Transverse colon (tissue), 4 donors: ENCODE measurements at places on chromosomes 1 and 21. TPM values are rescaled to one million over a fixed set of nuclear protein-coding genes. Genes with fewer than 3 reads are reported as not detected.

Gene RAB25
- 140 TPM for total RNA-seq

Gene OR13G1
- total RNA-seq: not detected

Gene SMPDL3B
- 56.9 TPM for total RNA-seq

Gene DDR2
- total RNA-seq: 33.3 TPM

Gene FHAD1
- 0.82 TPM for total RNA-seq

Gene RNF186
- total RNA-seq: 174 TPM

Gene PAX7
- not detected for total RNA-seq

Gene PSMB4
- 84.4 TPM for total RNA-seq

Gene HS2ST1
- total RNA-seq: 17.1 TPM

Gene OR2L2
- total RNA-seq: not detected

Gene KRTAP13-2
- 2.7 TPM for total RNA-seq

Gene ARHGAP30
- 11.0 TPM for total RNA-seq

Gene ZNF593OS
- total RNA-seq: not detected

Gene CYP4Z1
- total RNA-seq: 1.00 TPM

Gene ERICH3
- total RNA-seq: not detected

Gene IRF6
- total RNA-seq: 38.2 TPM

- no peak for DNase-seq
Measured at GRCh38 chr21:45918835-45919447, 62.6 kb upstream of the COL6A1 start.

- no peak for DNase-seq
Measured at GRCh38 chr21:25176637-25177412, 430.5 kb downstream of the MRPL39 start.

GRCh38 chr1:81803431-81804110 lies 2.8 kb downstream of the ADGRL2 start:
- no peak for DNase-seq

DNA sequence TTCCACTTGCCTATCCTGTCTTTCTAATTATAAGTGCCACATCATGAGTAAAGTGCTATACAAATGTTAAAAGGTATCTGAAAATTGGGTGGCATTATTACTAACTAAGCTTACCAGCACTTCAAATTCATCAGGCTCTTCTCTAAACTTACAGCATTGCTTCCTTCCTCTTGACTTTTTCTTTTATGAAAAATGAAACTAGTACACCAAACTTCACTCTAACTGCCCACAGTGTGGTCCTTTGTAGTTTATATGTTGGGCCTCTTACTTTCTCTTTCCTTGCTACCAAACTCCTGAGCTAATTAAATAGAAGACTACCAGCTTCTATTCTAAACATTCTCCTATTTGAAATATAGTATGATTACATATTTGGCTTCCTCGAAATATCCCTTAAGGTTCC lies 81.8 kb downstream of the NOTCH2 start:
- DNase-seq: no peak

DNA sequence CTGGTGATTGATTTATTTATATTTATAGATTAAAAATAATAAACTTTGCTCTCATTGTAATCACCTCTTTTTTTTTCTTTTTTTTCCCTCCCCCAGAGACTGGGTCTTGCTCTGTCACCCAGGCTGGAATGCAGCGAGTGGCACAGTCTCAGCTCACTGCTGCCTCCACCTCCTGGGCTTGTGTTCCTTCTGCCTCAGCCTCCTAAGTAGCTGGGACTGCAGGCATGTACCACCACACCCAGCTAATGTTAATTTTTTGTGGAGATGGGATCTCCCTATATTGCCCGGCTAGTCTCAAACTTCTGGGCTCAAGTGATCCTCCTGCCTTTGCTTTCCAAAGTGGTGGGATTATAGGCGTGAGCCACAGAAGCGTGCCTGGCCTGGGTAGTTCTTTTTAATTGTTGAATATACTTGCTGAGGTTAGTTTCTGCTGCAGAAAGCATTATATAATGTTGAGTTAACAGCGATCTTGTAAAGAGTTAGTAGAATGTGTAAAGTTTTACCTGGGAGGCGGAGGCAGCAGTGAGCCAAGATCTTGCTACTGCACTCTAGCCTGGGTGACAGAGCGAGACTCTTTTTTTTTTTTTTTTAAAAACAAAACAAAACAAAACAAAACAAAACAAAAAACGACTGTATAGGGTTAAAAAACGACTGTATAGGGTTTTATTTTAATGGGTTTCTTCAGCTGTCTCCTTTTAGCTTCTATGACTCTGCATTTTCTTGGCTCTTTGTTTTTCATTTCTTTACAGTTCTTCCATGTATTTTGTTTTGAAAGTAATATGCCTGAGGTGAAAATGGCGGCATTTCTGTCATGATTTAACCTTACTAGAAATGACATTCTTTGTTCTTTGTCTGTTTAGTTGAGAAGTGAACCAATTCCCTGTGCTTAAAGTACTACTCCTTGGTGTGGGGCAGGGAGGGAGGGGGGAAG lies 82.7 kb downstream of the CAMTA1 start:
- DNase-seq: no peak

GRCh38 chr1:153057375-153057774 lies at the start of gene SPRR2A:
SPRR2A (minus strand) TSS chr1:153057512; CDS start chr1:153056735, 777 bp downstream.
- no peak for DNase-seq

DNA sequence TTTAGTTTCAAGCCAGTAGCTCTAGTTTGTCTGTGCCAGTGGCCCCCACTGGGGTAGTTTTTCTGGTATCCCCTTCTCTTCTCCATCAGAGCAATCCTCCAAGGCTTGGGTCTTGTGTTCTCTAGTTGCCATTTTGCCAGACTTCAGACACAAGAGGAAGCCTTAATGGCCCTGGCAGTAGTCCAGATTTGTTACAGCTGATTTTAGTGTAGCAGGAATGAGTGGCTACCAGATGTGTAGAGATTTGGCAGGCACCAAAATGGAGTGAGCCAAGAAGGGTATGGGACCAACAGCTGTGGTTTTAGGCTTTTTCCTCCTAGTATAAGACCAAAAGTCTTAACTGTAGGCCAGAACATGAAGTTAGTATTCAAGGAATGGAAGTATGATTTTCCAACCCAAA lies 56.8 kb downstream of the ACP6 start:
- DNase-seq: no peak

GRCh38 chr1:17682400-17682799 lies 72.7 kb upstream of the ACTL8 start:
- no peak for DNase-seq

DNA sequence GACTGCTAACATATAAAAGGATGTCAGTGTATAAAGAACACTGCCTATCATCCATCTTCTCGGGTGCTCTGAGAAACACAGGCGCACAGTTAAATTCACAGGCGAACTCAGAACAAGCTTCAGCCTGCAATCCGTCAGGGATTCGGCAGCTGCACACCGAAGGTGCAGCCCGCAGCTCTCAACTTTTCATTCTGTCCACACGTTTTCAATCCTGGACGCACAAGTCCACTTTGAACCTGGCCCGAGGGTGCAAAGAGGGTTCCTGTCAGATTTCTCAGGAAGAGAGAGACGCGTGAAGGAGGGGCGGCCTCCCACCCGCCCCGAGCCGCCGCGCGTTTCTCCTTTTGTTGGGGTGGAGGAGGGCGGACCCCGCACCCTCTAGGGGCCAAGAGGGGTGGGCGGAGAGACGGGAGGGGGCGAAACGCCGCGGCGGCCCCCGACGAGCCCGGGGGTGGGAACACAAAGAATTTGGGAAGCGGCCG lies 724 bp downstream of the DOCK7 start:
- DNase-seq: no peak

DNA sequence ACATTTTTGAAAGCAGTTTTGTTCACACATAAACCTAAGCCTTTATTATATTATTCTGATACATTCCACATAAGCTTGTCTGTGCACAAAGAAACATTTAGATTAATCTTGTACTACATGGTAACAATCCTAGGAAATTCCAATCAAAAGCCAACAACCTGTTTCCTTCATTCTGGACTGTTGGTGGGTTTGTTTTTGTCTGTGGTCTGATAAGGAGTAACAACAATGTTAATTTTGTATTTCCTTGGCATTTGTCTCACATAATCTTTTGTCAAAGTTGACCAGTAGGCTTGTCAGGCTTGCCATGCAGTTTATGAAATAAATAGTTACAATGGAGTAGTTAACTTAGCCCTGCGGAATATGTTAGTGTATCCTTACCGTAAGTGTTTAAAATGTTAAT lies 183.3 kb downstream of the DHRS3 start:
- no peak for DNase-seq

DNA sequence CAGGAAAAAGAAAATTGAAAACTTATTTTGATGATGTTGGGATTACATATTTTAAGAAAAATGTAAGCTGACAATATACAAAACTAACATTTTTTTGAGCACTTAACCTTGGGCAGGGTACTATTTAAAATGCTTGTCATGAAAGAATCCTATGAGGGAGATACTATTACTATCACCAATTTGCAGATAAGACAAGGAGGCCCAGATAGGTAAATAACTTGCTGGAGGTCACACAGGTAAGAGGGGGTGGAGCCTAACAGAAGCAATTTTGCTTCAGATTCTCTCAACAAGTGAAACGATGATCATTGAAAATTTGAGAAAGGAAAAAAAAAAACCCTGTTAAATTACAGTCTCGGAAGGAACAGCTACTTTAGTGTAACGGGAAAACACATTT lies 1.2 kb downstream of the GART start:
- no peak for DNase-seq

GRCh38 chr1:224192082-224192788 lies 9.2 kb downstream of the DEGS1 start:
- DNase-seq: no peak

DNA sequence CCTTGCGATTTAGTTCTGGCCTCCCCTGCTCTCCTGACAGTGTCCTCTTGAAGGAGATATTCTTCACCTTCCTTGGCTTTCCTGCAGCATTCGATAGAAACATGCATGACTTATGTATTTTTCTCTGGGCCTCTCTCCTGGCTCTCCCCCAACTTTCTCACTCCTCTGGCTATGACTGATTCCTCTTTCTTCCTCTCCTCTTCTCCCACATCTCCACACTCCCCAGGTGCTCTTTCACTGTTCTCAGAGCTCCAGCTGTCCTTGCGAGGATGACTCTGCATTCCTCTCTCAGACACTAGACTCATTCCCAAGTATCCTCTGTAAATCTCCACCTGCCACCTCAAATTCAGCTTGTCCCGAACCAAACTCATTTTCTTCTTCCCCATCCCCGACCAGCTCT lies 18.0 kb downstream of the LRRC42 start:
- no peak for DNase-seq

- no peak for DNase-seq
Measured at GRCh38 chr1:59972216-59972927, 45.8 kb upstream of the CYP2J2 start.

GRCh38 chr1:14365301-14365988 lies 233.0 kb upstream of the KAZN start:
- no peak for DNase-seq

DNA sequence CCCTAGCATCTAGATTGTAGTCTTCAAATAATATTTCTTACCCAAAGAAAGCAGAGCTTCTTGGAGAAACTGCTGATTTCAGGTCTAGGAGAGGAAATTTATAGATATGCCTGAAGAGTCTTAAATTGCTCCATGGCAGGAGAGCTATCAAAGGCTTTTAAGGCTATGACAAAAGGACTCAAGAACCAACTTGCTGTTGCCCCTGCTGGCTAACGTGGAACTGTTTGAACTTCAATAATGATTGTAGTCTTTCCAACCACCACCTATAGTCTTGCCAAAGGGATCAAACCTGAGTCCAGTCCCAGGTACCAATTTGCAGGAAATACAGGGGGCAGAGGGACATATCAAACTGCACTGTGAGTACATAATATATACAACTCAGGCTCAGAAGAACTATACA lies 336.2 kb upstream of the ESRRG start:
- no peak for DNase-seq

- no peak for DNase-seq
Measured at GRCh38 chr1:104132382-104132973, 382.8 kb downstream of the AMY1C start.

DNA sequence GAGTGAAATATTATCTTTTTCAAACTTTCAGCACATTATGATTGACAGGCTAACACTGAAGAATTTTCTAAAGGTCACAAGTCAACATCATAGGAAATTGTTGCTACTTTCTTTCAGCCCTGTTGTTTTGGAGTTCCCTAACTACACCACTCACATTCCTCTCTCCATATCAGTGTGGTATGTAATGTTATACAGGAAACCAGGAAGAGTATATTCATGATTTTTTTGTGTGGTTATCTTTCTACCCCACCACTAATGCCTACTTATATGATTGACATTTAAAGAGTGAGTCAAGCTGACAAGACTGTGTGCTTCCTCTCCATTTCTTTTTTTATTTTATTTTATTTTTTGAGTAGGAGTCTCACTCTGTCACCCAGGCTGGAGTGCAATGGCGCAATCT lies 47.8 kb upstream of the PRDM2 start:
- no peak for DNase-seq

GRCh38 chr1:167881069-167881468 lies 32.9 kb downstream of the ADCY10 start:
- no peak for DNase-seq

DNA sequence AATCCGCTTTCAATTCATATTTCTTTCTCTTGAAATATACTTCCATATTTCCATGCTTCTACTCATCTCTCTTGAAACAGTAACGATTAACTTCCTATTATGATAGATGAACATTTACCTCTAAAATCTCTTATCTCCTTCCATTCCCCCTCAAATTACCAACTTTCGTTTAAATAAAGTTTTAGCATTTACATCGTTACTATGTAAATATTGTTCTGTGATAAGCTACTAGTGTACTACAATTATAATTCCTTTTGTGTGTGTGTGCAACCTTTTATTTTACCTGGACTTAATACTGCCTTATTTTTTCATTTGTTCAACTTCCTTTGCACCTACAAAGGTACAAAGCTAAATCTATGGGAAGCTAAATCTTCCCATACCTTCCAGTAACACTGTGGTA lies 4.5 kb downstream of the FOXE3 start:
- DNase-seq: no peak

GRCh38 chr1:150973836-150974579 lies 627 bp downstream of the CERS2 start:
- DNase-seq: peak; percentile 56

GRCh38 chr1:186736971-186737685 lies 56.9 kb upstream of the PTGS2 start:
- no peak for DNase-seq

GRCh38 chr1:81142099-81142826 lies 658.5 kb upstream of the ADGRL2 start:
- DNase-seq: no peak

GRCh38 chr1:147486876-147487656 lies 54.2 kb upstream of the BCL9 start:
- no peak for DNase-seq

GRCh38 chr1:209364716-209365115 lies 218.8 kb upstream of the CAMK1G start:
- no peak for DNase-seq

DNA sequence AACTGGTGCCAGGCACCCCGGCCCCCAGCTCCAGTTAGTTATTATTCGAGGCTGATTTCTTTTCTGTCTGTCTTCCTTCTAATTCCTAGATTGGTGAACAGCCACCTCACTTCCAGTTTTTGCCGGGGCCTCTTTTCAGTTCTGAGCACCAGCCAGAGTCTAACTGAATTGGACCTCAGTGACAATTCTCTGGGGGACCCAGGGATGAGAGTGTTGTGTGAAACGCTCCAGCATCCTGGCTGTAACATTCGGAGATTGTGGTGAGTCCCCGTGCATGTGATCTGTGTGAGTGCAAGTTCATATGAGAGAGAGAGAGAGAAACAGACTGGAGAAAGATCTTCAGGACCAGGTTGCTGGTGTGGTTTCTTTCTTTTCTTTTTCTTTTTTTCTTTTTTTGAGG lies 13.5 kb downstream of the NLRP3 start:
- DNase-seq: no peak
